ENCODE measurements at places on chromosomes 3 and 15. TPM values are rescaled to one million over a fixed set of nuclear protein-coding genes. Genes with fewer than 3 reads are reported as not detected.

The AP3B2 gene
- polyA plus RNA-seq = 3.1 TPM

DNA sequence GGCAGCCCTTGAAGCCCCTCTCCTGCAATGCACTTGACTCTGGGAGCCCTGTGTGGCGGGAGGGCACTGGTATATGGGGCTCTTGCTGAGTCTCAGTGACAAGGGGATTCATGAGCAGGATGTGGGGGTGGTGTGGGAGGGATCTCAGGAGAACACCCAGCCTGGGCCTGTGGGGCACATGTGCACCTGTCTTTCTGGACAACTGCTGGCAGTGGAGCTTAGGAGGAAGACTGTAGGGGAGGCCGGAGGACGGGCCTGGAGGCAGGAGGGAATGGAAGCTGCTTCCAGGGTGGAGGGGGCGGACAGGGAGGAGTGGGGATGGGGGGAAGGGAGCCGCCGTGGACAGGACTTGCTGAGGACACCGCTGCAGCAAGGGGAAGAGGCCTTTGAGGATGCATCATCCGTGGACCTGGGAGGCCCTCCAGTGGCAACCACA is 10.8 kb upstream of the SNRPA1 start:
- DNase-seq = no peak

- no peak for DNase-seq
Measured at GRCh38 chr3:183360971-183361624, 67.3 kb downstream of the MCF2L2 start.

DNA sequence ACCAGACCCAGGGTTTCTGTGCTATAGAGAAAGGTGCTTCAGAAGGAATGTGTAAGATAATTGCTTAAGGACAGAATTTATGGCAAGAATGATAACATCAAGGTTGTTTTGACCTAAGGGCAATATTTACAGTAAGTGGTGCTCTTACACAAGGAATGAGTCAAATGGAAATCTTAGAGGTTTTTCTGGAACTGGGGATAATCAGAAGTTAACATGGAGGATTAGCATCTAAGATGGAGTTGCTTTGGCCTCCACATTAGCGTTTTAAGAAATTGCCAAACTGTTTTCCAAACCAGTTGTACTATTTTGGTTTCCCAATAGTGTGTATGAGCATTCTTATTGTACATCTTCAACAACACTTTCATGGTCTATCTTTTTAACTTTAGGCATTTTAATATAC is 3.1 kb downstream of the WDR93 start:
- DNase-seq = no peak

- DNase-seq = no peak
Measured at GRCh38 chr15:65071381-65071811, 3.6 kb upstream of the RASL12 start.

DNA sequence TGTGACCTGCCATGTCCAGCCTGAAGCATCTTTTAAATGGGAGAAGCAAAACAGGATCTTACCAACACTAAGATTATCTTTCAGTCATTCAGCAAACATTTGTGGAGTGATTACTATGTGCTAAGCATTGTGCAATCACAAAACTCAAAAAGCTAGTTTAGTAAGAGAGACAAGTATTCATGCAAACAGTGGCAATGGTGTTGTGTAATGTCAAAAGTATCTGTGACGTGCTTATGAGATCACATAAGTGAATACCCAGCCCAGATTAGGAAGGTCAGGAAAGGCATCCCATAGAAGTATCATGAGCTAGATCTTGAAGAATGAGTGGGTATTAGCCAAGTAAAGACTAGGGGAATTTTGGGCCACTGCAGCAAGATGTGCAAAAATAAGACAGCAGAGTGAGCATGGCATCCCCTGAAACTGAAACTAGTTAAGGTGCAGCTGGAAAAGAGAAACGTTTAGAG is 32.1 kb downstream of the SEC62 start:
- DNase-seq = no peak

- DNase-seq = no peak
Measured at GRCh38 chr15:56342653-56343052, 22.6 kb upstream of the TEX9 start.

The ACSBG1 gene
- polyA plus RNA-seq = 1.1 TPM

- DNase-seq = no peak
Measured at GRCh38 chr3:42683875-42684598, 1.3 kb upstream of the KLHL40 start.

Data from renal cortex interstitium (tissue), 15 donors.